Left renal pelvis (tissue), 4 donors: ENCODE measurements at places on chromosomes 7 and 10. TPM values are rescaled to one million over a fixed set of nuclear protein-coding genes. Genes with fewer than 3 reads are reported as not detected.
A peak's percentile ranks its signal among the peaks of the same experiment; 100 is the strongest.

- peak; percentile 39 for DNase-seq
Measured at GRCh38 chr10:102352066-102352715, 43.3 kb upstream of the NFKB2 start.

- no peak for DNase-seq
Measured at GRCh38 chr7:31421607-31422006, 81.1 kb upstream of the NEUROD6 start.

DNA sequence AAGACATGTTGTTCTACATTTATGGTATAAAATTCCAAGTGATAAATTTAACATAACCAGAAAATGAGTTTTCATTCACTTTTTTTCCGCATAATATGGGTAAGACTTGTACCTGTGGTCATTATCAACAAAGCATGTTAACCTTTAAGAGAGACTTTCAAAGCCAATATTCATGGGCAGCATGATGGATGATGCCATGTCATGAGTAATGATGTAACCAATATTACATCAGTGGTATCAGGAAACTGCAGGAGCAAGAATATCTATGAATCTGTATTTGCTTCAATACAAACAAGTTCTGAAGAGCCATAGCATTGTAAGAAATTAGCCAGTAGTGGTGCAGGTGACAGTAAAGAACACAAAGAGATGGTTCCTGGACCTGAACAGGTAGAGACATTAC, 126.9 kb downstream of the C1GALT1 start:
- no peak for DNase-seq

- no peak for DNase-seq
Measured at GRCh38 chr7:129047761-129048160, 7.2 kb downstream of the TNPO3 start.

DNA sequence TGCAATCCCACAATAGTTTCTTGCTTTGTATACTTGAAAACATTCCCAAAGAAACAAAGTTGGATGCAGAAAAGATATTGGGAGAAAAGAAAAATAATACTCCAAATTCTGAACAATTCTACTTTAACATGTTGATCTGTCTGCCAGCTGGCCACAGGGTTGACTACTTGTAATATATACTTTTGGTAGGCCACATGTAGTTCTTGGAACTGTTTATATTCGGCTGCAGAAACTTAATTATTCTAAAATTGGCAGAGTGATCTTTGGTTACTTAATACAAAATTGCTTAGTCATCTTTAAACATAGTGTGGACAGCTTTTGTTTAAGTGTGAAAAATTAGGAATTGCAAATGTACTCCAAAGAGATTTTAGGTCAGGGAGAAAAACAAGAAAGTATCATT, 76.0 kb downstream of the CALD1 start:
- DNase-seq, result no peak

- DNase-seq, result no peak
Measured at GRCh38 chr10:75611172-75611992, 180.0 kb downstream of the LRMDA start.

DNA sequence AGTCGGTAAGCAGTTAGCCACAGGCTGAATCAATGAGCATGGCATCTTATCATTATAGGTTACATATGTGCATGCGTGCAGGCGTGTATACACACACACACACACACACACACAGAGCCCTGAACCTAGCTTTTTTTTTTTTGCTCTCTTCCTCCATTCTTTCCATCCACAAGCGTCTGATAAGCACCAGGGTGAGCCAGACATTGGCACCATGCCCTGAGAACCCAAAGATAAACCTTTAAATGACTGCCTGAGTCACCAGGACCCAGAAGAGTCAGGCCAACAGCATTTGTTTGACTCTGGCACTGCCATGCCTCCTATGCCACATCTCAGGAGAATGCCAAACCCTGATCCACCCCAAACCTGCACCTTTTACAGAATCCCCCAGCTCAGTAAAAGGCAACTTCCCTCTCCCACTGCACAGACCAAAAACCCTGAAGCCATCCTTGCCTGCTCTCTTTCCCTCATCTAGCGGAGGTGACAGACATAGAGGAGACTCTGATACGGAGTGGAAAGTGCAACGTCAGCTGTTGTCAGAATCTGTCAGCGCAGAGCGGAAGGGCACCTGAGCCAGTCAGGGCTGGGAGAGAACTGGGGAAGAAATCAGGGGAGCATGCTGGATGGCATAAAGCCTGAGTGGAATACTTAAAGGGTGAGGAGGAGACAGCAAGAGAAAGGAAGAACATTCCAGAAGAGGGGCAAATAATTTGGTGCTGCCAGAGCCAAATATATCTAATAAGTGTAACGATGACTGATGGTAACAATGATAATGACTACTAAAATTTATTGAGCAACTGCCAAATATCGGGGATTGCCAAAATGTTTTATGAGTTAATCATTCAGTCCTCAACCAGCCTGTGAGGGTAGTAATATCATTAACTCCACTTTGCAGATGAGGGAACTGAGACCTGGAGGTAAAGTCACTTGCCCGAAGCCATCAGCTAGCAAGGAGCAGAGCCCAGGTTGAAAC, 3.2 kb downstream of the PARP12 start:
- no peak for DNase-seq

GRCh38 chr7:49333180-49333881, 409.0 kb downstream of the CDC14C start:
- no peak for DNase-seq

GRCh38 chr10:110872984-110873923, 1.5 kb downstream of the PDCD4 start:
- DNase-seq, result no peak

DNA sequence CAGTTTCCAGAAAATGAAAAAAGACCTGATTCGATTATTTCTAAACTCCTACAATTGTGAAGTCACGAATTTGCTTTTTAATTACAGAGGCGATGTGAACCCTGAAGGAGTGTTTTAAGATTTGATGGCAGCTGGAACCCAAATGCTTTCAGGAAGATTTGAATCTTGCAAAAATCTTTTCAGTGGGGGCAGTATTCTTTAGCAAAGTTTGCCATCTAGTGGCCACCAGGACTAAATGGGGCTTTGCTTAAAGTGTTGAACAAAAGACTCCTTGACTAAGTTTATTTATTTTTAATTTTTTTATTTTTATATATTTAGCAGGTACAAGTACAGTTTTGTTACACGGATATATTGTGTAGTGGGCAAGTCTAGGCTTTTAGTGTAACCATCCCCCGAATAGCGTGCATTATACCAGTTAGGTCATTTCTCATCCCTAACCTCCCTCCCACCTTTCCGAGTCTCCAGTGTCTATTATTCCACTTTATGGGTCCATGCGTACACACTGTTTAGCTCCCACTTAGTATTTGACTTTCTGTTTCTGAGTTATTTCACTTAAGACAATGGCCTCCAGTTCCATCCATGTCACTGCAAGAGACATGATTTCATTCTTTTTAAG, 98.8 kb downstream of the CACNB2 start:
- DNase-seq, result no peak

PTPRZ1 gene
- 6.3 TPM for polyA plus RNA-seq

KCP gene
- 38.8 TPM for polyA plus RNA-seq

SPDYE1 gene
- 1.2 TPM for polyA plus RNA-seq

UBE2H gene
- 118 TPM for polyA plus RNA-seq

NODAL gene
- polyA plus RNA-seq, result 0.23 TPM
